Kidney glomerular epithelial cell (primary cell): ENCODE measurements at places on chromosomes 2 and 18.
A peak's percentile ranks its signal among the peaks of the same experiment; 100 is the strongest.

DNA sequence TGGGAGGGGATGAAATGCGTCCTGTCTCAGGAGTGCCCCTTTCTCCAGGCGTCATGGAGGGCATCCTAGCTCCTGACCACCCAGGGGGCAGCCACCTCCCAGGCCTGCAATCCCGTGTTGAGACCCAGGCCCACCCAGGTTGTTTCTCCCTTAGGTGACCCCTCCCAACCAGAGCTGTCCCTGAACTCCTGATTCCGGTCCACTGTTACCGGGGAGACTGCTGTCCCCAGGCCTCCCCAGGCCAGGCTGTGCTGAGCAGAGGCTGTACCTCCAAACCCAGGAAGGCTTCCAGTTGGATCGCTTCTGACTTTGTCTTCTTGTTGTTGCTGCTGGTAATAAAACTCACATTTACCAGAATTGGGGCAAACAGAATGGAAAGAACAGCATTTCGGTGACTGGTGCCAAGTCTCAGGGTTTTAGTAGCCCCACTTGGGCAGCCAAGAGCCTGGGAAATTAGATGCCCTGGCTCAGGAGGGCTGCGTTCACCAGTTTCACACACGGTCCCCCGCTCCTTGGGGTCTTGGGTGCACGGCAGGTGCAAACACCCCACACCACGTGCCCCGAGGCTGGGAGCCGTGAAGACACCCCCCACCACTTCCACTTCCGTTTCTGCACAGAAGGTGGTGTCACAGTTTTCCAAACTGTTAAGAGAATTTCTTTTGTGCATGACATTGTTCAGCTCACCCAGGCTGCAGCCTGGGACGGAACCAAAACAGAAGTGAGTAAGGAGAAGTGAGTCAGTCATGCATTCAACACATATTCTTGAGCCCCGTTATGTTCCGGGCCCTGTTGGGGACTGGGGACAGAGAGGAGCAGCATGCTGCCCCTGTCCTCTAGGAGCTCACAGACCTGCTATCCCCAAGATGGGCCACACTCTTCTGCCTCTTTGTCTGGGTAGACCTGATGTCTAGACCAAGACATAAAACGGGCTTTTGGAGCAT is 29.4 kb downstream of the ITM2C start:
- no peak for DNase-seq

DNA sequence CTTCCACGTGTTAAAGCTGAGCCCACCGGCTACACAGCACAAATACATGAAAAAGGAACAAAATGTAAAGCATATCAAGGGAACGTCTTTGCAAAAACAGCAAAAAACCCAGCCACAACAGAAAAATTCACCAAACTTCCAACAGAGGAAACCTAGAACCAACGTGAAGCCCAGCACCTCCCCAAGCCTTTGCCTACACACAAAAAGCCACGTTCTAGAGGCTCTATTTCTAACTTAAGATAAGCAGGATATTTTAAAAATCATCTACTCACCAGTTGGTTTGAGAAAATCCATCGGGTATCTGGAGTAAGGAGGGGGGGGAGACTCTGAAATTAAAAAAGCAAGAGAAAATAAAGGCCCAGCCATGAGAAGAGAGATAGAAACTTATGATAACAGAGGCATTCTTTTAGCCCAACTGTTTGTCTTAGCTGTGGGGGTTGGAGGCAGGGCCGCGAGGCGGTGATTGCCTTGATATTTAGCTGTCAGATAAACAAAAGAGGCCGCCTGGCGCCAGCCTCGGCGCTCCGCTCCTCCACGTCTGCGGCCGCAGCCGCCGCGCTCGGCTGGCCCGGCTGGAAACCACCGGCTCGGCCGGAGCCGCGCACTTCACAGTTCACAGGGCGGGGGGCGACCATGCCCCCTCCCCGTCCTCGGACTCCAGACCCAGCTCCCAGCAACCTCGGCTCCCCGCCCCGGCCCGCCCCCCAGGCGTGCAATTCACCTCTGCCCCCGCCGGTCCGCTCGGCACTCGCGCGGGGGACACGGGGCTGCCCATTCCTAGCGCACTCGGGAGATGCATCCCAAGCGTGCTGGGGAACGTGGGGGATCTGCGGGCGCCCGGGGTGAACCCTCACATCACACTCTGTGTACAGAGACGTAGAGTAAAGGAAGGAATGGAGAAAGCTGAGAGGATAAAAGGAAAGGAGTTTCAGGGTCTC is 2.4 kb downstream of the SMAD7 start:
- peak; percentile 82 for DNase-seq

GRCh38 chr2:224650815-224651439 is 65.2 kb downstream of the CCDC195 start:
- DNase-seq: peak; percentile 65

DNA sequence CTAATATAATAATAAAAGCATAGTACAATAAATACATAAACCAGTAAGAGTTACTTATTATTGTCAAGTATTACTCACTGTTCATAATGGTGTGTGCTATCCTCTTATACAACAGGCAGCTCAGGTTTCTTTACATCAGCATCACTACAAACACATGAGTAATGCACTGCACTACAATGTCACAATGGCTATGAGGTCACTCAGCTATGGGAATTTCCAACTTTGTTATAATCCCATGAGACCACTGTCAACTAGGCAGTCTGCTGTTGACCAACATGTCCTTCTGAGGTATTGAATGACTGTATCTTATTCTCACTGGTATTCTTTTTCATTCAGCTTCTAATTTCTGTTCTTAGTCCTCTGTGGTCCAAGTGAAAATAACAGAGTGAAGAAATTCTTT is 250.4 kb upstream of the DSEL start:
- peak; percentile 12 for DNase-seq

- peak; percentile 5 for DNase-seq
These were observed 31.3 kb upstream of the CNTNAP5 start for GRCh38 chr2:123993728-123994323.

DNA sequence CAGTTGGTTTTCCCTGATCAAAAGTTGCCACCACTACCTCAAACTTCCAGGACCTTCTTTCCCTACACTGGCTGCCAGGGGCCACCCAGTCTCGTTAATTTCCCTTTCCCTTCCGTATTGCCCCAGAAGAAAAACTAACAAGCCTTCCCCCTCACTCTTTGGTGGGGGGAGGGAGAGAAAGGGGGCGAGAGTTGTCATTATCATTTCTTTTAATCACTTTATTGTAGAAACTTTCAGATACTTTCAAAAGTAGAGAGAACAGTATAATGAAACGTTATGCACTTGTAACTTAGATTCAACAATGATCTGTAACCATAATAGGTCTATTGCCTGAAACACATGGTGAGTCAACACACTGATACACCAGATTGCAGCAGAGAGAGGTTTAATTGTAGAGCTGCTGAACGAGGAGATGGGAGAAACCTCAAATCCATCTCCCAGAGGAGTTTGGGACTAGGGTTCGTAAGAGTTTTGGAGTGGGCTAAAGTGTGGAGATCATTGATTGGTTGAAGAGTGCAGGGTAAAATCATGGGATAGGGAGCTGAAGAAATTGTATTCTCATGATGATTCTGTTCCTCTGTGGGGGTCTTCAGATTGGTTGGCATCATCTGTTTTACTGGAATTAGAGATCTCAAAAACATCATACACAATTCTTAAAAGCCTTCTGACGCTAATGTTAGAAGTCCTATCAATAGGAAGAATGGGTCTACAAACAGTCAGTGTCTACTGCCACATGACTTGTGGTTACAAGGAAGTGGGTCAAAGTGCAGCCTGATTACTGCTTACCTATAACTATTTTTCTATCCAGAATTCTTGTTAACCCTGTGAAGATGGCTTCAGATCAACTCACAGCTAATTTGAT is 2.6 kb upstream of the RNF149 start:
- DNase-seq: no peak

DNA sequence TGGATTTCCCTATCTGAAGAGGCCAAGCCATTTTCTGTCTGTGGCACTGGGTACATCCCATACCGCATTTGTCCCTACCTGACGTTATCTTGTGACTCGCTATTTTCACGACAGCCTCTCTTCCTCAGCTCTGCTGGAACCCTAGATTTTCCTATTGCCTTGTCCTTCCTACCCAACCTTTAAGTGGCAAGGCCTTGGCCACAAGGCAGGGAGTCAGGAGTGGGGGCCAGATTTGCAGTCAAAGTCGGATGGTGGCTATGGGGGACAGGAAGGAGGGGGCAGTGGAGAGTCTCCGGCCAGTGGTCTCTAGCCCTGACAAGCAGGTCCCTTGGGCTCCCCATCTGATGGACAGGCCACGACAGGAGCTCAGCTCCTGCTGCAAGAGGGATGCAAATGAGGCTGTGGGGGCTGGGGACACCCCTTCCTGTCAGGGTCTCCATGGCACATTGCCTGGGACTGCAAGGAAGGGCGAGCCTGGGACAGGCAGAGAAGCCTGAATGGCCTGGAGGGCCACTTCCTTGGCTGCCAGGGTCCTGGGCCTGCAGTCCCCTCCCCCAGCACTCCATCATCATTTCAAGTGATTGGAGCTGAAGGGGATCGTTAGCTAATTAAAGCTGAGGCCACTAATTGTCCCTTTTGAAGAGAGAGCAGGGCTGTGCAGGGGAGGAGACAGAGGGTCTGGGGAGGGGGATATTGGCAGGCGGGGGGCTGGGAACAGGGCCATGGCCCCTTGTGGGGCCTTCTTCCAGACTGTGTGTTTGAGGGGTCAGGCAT is 6.3 kb upstream of the ECEL1 start:
- no peak for DNase-seq
